ENCODE measurements at places on chromosomes 16 and 17. TPM values are rescaled to one million over a fixed set of nuclear protein-coding genes. Genes with fewer than 3 reads are reported as not detected.

TTYH2 gene
- total RNA-seq: 3.8 TPM

TSPAN10 gene
- total RNA-seq: 1.6 TPM

MT1F gene
- 4.3 TPM for total RNA-seq

AATF gene
- 54.8 TPM for total RNA-seq

SMPD3 gene
- total RNA-seq: 1.2 TPM

ANKRD40CL gene
- total RNA-seq: not detected

KREMEN2 gene
- 0.17 TPM for total RNA-seq

C17orf78 gene
- total RNA-seq: not detected

CDK3 gene
- 13.2 TPM for total RNA-seq

PYDC1 gene
- not detected for total RNA-seq

NARF gene
- total RNA-seq: 103 TPM

PRAC2 gene
- total RNA-seq: not detected

PTX4 gene
- total RNA-seq: 0.22 TPM

SGCA gene
- total RNA-seq: 3.8 TPM

RAB37 gene
- 76.8 TPM for total RNA-seq

NACA2 gene
- total RNA-seq: not detected

ZG16 gene
- not detected for total RNA-seq

ACSM2A gene
- not detected for total RNA-seq

RAMP2 gene
- total RNA-seq: not detected

KRTAP1-5 gene
- total RNA-seq: not detected

ASGR1 gene
- 0.32 TPM for total RNA-seq

ZNF764 gene
- 19.7 TPM for total RNA-seq

TBC1D28 gene
- not detected for total RNA-seq

EVPLL gene
- total RNA-seq: not detected

FAM171A2 gene
- total RNA-seq: 1.00 TPM

GLYR1 gene
- total RNA-seq: 147 TPM

SYT17 gene
- 25.1 TPM for total RNA-seq

FN3KRP gene
- 44.2 TPM for total RNA-seq

KLHL10 gene
- total RNA-seq: 0.12 TPM

CLEC3A gene
- total RNA-seq: not detected

MT1E gene
- not detected for total RNA-seq

OR4D1 gene
- total RNA-seq: not detected

CLEC18A gene
- 2.2 TPM for total RNA-seq

STH gene
- not detected for total RNA-seq

C17orf67 gene
- 10.0 TPM for total RNA-seq

RFWD3 gene
- total RNA-seq: 65.0 TPM

CDRT4 gene
- 11.6 TPM for total RNA-seq

COX6A2 gene
- not detected for total RNA-seq

KRT222 gene
- not detected for total RNA-seq

KRTAP3-2 gene
- not detected for total RNA-seq

CAPNS2 gene
- not detected for total RNA-seq
